GF-D8 (cell line): ENCODE measurements at places on chromosomes 1 and 21.

DNA sequence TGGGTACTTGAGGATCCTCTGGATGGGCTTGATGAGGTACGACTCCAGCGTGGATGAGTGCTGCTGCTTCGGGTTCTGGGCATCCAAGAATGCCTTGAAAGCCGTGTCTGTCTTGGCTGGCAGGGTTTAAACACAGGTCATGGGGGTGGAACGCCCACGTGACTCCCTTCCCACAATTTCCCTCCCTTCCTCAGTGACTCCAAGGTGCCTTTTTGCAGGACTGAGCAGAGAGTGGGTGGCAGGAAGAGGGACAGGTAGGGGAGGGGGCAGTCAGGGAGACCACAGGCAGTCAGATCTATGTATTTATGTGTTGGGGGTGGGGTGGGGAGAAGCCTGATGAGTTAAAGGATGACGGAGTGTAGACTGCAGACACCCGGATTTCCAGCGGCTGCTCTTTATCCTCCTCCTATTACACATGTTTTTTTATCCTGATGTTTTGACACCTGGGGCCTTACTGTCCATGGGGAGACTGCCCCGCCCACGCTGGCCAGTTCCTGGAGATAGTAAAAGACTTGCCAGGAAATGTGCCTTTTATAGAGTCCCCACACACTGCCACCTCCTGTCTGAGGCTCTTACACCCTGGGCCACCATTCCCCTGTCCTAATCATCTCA lies 103.2 kb upstream of the KRTAP19-8 start:
- no peak for DNase-seq

- no peak for DNase-seq
These were observed 21.9 kb downstream of the FAM3B start for GRCh38 chr21:41338455-41338854.

GRCh38 chr1:244006961-244007360 lies 44.1 kb upstream of the ZBTB18 start:
- DNase-seq, result no peak

GRCh38 chr1:236280438-236281197 lies 1.1 kb downstream of the ERO1B start:
- no peak for DNase-seq

GRCh38 chr1:10594595-10595223 lies 120.0 kb downstream of the PEX14 start:
- no peak for DNase-seq
